Right renal cortex interstitium (tissue), 3 donors: ENCODE measurements at places on chromosomes 11 and 22. TPM values are rescaled to one million over a fixed set of nuclear protein-coding genes. Genes with fewer than 3 reads are reported as not detected.

DNA sequence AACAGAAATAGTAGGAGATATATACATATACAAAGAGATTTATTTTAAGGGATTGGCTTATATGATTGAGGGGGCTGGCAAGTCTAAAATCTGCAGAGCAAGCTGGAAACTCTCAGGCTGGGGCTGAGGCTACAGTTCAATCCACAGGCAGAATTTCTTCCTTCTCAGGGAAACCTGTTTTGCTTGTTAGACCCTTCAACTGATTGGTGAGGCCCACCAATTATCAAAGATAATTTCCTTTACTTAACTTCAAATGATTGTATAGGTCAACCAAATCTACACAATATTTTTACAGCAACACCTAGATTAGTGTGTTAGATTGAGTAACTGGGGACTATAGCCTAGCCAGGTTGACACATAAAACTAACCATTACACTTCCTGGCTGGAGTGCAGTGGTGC, 4.7 kb upstream of the PLEKHB1 start:
- no peak for DNase-seq

DNA sequence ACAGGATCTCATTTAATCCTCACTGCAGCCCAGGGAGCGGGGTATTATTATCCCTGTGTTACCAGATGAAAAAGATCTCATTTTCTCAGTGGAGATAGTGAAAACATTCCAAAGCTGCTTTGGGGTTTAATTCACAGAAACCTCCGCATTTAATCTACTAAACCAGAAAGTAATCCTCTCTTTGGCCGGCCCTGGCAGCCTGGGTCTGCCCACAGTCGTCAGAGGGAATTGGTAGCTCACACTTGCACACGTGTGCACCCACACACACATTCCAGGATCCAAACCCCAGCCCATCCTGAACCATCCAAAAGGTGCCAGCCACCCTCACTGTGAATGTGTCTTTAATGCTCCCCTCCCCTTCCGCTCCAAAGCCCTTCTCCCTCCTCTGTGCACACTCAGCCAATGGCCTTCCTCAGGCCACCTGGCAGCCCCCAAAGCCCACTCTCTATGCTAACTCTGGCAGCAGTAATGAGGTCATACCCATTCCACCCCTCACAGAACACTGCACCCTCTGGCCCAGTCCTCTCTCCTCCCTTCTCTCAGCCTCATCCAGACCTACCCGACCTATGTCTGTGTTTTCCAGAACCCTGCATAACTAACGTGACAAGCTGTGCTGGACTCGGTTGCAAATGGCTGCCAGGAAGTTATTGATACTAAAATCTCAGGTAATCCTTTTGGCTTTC, 466.2 kb downstream of the SOX6 start:
- no peak for DNase-seq

DNA sequence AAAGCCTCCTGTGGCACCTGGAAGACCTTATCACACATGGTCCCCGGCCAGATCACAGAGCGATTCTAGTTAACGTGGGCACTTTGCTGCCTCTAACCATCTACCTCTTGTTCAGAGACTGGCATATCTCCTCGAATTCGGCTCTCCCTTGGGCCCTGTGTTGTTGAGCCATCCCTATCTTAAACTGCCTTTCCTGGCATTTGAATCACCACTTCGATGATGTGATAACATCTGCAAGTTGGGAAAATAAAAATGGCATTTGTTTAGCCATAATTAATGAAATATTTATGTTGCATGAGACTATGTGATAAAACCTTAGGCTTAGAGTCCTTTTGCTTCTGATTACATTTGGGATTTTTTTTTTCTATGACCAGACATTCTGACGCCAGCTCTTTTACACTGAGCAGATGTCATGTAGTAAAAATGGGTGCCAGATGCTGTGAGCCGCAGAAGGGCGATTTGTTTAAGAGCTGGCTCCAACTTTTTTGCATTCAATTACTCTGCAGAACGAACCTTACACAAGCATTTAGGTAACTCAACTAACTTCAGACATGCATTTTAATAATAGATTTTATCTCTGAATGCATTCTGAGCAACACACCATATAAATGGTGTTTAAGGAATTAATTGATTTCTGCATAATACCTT, 58.5 kb upstream of the PARVA start:
- DNase-seq = no peak

- DNase-seq = no peak
Measured at GRCh38 chr11:118953265-118953664, 2.8 kb upstream of the UPK2 start.

DNA sequence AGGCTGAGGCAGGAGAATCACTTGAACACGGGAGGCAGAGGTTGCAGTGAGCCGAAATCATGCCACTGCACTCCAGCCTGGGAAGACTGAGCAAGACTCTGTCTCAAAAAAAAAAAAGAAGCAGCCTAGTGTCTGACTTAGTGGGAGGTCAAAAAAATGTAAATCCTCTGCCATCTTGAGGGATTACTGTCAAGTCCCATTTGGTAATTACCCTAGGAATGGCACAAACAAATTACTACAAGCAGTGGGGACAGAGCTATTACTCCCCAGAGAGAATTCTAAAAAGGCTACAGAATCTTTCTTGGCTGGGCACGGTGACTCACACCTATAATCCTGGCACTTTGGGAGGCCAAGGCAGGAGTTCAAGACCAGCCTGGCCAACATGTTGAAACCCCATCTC, 3.8 kb downstream of the SERPING1 start:
- no peak for DNase-seq

DNA sequence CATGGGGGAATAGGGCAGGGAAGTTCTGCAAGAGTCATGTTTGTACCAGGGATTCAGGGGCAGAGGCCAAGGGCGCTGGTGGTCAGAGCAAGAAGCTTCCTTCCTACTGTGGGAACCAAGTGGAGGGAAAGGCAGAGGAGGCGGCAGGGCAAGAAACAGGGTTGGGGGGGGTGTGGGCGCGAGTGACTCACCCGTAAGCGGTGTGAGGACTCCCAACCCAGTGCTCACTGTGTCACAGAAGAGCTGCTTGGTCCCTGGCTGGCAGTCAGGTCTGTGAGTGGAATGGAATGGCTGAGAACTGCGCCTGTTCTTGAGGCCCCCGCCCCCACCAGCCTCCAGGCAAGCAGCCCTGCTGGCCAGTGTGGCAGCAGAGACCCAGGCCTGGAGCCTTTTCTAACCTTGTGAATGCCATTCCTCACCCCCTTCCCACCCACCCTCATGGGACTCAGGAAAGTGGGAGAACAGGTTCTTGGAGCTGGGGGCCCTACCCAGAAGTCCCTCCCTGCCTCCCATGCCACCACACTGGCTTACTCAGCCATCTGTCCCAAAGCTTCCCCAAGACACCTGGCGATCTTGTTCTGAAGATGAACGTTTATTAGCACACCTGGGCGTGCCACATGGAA, 4.7 kb downstream of the LRRC10B start:
- no peak for DNase-seq

DNA sequence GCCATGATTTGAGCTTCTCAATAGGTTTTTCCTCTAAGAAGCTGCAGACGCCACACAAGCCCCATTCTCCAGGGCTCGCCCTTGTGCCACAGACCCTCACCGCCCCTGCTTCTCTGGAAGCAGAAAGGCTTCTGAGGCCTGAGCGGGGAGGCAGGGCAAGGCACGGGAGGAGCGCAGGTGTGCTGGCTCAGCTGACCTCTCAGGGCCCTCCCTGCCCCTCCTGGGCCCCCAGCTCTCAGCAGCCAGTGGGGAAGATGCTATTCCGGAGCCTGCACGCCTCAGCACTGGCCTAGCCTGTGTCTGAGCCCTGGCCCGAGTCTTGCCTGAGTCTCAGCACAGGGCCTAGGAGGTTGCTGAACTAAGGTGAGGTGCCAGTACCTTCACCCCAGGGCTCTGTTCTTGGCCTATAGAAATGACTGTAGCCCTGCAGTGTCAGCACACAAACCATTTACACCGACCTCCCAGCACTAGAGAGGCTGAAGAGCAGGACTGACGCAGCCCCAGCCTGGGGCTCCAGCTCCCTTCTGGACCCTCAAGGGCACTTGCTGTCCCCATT, 47.1 kb upstream of the LMO1 start:
- DNase-seq = no peak

DNA sequence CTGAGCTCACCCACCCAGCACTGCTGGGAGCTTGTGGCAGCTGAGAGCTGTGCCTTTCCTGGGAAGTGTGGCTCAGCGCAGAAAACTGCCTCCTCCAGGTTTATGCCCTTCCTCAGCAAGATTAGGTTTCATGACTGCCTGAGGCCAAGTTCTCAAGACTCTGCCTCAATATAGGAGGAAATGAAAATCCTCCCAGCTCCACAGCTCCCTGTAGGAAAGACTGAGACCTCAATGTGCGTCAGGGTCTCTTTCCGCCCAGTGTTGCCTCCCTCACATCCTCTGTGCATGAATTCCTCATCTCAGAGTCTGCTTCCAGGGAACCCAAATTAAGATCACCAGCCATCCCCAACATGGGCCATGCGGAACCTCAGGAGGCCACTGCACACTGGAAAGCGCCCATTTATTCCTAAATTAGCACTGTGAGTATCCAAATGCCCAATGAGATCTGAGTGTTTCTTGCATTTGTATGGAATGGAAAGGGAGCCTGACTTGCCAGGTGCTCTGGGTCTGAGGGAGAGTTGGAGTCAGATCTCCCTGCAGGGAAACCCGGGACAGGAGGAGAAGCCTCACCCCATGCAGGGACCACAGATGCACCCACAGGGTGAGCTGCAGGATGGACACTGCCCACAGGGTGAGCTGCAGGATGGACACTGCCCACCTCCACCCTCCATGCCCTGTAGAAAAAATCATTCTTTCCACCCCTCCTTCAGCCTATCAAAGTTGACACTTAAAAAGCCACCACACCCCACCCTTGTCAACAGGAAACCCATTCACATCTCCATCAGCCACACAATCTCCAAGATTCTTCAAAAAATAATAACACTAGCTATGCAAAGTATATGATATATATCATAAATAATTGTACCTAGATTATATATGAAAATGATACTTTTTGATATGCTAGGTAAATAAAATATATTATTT, 97.4 kb upstream of the IGLL5 start:
- DNase-seq = no peak

DNA sequence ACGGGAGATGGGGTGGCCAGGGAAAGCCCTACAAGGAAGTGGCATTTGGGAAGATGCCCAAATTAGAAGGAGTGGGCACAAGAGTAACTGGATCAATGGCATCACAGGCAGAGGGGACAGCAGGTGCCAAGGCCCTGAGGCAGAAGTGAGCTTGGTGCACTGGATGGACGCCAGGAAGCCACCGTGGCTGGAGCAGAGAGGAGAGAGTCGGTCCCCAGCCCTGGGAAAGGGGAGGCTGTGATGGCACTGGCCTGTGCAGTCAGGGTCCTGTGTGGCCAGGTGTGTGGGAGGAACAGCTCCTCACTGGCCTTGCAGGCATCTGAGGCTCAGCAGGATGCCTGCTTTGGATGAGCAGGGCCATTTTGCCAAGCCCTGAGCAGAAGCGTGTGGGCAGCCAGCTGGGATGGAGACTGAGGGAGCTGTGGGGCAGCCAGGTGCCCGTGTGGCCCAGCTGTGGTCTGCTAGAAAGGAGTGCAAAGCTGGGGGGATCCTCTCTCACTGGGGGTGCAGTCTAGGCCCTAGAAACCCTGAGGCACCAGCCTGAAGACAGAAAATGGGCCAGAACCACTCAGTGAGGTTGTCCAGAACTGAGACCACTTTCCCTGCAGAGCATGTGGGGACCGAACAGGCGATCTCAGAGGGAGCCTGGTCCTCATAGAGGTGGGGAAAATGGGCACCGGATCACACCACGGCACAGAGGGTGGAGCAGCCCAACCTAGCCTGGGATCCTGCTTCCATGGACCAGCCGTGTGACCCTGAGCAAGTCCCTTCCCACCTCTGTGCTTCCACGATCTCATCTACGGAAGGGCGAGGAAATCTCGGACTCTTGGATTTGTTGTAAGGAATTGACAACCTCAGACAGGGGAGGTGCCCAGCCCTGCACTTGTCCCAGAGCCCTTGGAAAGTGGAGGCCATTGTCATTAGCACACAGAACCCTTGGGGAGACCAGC, 78.6 kb upstream of the RTL6 start:
- DNase-seq = no peak

- no peak for DNase-seq
Measured at GRCh38 chr11:2212411-2213251, 41.0 kb upstream of the TH start.

- DNase-seq = no peak
Measured at GRCh38 chr11:133162227-133162626, 370.1 kb downstream of the OPCML start.

- no peak for DNase-seq
Measured at GRCh38 chr11:1382831-1383607, 6.7 kb upstream of the BRSK2 start.

DNA sequence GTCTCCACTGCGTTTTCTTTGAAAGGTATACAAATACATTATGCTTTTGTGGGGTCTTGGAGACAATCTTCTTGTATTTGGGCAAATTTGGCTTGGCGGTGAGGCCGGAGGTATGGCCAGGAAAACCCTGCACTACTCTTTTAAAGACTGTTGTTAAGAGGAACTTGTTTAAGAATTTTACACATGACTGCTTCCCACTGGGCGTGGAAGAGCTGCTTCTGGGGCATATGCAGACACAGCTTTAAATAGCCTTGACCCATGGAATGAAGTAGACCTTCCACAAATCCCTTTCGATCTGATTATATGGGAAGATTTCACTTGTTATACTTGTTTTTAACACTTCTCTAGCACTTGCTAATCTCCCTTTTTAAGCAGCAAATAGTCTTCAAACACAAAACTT, 453.6 kb downstream of the MN1 start:
- DNase-seq = peak; percentile 30

DNA sequence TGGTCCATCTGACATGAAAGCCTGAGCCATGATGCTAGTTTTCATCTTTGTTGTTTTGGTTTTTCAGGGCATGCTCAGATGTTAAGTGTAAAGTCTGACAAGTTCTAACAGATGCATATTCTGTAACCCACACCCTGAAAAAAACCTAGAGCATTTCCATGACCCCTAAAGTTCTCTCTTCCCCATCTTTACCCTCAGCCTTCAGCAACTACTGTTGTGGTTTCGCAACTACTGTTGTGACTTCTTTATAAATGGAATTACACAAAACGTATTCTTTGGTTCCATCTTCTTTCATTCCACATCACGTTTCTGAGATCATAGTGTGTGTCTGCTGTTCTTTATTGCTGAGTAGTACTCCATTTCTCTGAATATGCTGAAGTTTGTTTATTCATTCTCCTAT, 65.1 kb upstream of the LDLRAD3 start:
- no peak for DNase-seq

- no peak for DNase-seq
Measured at GRCh38 chr22:45891021-45891421, 85.9 kb downstream of the WNT7B start.

- no peak for DNase-seq
Measured at GRCh38 chr11:64341429-64341828, 1.4 kb downstream of the CCDC88B start.

The JHY gene
- polyA plus RNA-seq = 13.4 TPM

The POTEH gene
- not detected for polyA plus RNA-seq

The SYT9 gene
- polyA plus RNA-seq = 5.6 TPM

The HBB gene
- polyA plus RNA-seq = 221 TPM

The OR2D2 gene
- not detected for polyA plus RNA-seq

The CLDN5 gene
- 22.2 TPM for polyA plus RNA-seq

The MYOD1 gene
- polyA plus RNA-seq = not detected
